ENCODE measurements at places on chromosomes 6 and 20.

DNA sequence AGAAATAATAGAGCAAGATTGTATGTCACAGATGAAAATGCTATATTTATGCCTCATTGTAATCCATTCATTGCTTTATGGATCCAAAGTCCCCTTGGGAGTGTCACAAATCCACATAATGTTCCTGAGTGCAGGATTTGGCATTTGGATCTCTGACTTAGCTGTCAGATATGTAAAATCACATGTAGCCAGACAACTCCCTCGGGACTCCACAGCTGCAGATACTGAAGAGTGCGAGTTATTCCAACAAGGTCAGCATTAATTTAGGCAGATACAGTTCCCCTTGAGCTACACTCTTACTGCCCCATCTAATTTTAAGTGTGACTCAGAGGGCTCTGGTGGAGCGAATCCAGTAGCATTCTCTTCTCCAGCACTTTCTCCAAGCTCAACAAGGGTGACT, 433.2 kb downstream of the CD83 start:
- no peak for DNase-seq

- DNase-seq: no peak
These were observed 253.2 kb downstream of the DLL1 start for GRCh38 chr6:170037541-170038250.

- DNase-seq: no peak
These were observed 94.5 kb downstream of the SCP2D1 start for GRCh38 chr20:18908109-18908508.

GRCh38 chr20:60026010-60026409, 67.8 kb downstream of the CDH26 start:
- DNase-seq: no peak

DNA sequence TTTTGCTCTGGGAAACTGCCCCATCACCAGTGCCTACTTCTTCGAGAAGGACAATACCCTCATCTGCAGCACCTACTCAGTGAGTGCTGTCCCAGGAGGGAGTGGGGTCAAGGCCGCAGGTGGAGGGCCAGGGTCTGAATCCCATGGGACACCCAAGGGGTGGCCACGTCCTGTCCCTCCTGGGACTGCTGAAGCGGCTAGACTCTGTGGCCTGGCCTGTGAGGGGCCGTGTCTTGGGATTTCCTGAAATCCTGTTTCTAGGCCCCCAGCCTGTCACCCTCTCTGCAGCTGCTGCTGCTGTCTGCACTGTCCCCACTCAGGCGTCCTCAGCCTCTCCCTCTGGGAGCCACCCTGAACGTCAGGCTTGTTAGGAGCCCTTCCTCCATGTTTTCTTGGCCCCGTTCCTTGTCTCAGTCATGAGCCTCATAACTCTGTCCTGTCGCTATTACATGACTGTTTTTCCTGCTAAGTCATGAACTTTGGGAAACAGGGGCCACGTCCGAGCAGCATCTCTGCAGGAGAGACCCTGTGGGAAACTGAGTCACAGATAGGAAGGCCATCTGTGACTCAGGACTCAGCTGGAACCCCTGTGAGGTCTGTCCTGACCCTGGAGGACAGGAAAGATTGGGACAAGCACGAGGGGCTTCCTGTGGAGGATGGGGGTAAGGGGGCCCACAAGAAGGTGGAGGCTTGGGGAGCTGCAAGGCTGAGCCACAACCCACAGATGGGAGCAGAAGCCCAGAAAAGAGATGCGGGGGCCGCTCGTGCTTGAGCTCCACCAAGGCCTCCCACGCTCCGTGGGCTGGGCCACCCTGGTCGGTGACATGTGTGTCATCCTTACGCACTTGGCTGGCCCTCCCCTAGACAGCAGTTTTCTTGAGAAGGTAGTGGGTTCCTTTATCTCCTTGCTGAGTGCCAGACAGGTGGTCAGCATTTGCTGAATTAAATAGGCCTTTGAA, 49.9 kb downstream of the EFCAB8 start:
- no peak for DNase-seq

DNA sequence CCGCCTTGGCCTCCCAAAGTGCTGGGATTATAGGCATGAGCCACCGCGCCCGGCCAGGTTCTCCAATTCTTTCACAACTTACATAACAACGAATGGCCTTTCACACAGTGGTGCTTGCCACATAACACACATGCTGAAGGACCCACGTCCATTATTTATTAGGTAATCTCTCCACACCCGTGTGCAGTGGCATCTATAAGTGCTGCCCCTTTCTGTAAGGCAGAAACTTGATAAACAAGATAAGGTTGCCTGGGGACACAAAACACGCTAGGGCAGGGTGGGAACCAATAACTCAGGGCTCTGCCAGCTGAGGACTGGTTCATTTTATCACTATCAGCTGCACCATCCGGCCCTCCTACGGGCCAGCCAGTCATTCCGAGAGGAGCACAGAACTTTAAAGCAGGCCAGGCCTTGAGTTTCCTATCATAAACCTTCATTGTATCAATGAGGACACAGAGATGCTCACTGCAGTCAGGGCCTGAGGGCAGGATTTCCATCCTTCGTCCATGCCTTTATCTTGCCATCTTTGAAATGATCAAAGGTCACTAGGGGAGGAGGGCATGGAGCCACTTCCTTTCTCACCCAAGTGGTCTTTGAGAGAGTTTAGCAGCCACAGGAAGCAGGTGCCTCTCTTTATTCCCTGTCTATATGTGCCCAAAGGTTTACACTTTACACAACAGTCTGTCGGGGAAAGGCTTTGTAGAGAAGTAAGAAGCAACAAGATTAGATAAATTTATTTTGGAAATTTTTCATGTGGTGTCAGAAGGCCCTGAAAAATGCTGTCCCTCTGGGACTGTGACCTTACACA, 37.6 kb downstream of the GPLD1 start:
- no peak for DNase-seq

DNA sequence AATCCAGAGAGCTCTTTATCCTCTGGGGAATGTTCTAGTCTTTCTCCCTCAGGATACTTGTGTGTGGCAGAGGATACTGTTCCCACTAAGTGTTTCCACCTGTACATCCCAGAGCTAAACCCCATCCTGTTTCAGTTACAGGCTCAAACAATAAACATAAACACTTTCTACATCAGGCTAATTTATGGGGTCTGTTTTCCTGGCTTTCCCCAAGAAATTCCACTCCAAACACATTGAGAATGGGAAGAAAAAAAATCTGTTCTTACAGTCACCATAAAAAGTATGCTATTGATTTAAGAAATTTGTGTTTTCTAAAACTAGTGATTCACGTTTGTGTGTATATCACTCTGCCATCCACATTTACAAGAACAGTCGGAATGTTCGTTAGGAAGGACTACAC, 293.9 kb upstream of the FOXQ1 start:
- no peak for DNase-seq

DNA sequence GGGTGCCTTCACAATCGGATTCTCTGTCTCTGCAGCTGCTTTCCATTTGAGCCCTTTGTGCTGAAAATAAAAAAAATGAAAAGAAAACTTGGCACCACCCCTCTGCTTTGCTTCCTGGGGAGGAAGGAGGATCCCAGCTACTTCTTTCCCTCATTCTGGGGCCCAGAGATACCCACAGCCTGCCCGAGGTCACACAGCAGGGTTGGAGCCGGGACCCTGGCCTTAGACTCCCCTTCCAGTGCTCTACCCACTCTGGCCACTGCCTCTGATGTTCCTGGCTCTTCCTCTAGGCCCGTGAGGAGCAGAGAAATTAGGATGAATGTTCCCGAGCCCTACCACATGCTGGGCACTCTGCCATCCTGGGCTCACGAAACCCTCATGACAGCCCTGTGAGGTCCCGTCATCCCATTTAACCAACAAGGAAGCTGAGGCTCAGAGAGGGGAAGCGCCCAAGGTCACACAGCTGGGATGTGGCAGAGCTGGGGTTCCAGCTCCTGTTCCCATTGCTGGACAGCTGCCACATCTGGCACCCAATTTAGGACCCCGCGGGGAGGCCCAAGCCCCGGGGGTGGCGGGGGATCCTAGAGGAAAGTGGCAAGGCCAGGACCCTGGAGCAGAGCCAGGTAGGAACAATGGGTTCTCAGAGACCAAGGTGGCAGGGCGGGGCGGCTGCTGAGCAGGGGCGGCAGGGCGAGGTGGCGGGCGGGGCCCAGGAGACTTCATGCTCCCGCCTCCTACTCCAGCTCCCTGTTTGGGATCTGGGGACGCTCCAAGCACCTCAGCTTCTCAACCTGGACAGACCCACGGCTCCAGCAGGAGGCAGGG, 76.6 kb downstream of the CEBPB start:
- no peak for DNase-seq

- DNase-seq: no peak
These were observed 120.1 kb downstream of the RPS12 start for GRCh38 chr6:132934496-132934895.

DNA sequence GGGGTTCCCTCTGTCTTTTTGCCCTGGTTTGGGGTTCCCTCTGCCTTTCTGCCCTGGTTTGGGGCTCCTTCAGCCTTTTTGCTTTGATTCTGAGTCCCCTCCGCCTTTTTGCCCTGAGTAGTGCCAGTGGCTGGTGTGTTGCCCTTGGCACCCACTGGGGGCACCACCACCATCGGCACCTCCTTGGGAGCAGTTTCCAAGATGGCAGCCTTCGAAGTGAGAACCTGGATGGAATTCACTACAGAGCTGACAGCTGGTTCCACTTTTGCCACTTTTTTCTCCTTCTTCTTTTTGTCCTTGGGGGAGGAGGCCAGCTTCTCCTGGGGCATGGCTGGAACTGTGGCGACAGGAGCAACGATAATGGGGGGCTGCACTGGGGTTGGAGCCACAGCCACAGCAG, 22.2 kb downstream of the RRBP1 start:
- no peak for DNase-seq

GRCh38 chr6:43774776-43775534, 4.9 kb downstream of the VEGFA start:
- no peak for DNase-seq

GRCh38 chr6:68649669-68650068, 14.6 kb downstream of the ADGRB3 start:
- no peak for DNase-seq

- no peak for DNase-seq
These were observed 96.2 kb downstream of the PSMG4 start for GRCh38 chr6:3355011-3355357.

- no peak for DNase-seq
These were observed 358.2 kb downstream of the QKI start for GRCh38 chr6:163772701-163773100.

GRCh38 chr6:17703256-17703694, 3.5 kb downstream of the NUP153 start:
- DNase-seq: no peak

GRCh38 chr20:25389401-25389857, 1.2 kb downstream of the ABHD12 start:
- no peak for DNase-seq

GRCh38 chr6:130431346-130431852, 65.6 kb downstream of the TMEM200A start:
- no peak for DNase-seq

DNA sequence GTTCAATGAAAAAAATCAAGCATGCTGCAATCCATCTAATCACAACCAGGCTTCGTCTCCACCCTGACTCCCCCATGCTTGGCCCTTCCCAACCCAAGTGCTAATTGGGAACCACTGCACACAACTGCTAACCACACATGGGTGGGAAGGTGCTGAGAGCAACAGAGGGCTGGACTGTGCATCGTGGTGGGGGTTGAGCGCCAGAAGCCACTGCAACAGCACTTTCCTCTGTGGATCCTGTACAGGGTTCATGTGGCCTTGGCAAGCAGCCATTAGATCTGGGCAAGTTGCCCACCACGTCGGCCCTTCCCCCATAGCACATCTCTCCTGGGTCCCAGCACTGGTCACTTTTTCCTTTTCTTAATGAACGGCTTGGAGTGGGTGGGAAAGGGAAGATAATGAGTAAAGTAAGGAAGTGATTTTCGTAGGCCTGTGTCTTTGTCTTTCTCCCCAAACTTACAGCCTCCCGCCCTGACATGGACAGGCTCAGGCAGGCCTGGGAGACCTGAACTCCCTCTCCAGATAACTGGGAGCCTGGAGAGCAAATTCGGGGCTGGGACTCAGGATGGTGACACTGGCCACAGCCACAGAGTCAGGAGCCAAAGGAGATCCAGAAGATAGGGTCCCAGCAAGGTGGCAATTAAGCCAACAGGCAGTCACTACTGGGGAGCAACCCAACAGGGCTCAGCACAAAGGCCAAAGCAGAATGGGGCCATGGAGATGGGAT, 34.4 kb upstream of the MRPS10 start:
- DNase-seq: no peak
